ENCODE measurements at places on chromosomes 12 and 14.

GRCh38 chr12:58106195-58106594, 164.8 kb downstream of the ATP23 start:
- DNase-seq = no peak

DNA sequence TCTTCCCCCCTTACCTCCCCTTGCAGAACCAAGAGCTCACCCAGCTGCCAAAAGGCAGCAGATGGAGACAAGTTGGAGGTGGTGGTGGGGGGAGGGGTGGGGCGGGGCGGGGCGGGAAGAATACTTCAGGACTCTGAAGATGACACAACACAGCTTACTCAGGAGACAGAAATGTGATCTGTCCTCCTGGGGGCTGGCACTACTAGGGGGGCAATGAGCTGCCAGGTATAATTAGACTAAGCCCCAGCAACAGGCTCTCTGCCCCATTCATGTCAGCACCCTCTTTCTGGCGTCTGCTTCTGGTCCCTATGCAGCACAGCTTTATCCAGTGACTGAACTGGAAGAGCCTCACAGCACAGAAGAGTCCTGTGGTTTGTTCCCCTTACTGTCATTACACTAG, 407.0 kb downstream of the MED13L start:
- no peak for DNase-seq

GRCh38 chr12:130139567-130140421, 22.5 kb upstream of the FZD10 start:
- no peak for DNase-seq

DNA sequence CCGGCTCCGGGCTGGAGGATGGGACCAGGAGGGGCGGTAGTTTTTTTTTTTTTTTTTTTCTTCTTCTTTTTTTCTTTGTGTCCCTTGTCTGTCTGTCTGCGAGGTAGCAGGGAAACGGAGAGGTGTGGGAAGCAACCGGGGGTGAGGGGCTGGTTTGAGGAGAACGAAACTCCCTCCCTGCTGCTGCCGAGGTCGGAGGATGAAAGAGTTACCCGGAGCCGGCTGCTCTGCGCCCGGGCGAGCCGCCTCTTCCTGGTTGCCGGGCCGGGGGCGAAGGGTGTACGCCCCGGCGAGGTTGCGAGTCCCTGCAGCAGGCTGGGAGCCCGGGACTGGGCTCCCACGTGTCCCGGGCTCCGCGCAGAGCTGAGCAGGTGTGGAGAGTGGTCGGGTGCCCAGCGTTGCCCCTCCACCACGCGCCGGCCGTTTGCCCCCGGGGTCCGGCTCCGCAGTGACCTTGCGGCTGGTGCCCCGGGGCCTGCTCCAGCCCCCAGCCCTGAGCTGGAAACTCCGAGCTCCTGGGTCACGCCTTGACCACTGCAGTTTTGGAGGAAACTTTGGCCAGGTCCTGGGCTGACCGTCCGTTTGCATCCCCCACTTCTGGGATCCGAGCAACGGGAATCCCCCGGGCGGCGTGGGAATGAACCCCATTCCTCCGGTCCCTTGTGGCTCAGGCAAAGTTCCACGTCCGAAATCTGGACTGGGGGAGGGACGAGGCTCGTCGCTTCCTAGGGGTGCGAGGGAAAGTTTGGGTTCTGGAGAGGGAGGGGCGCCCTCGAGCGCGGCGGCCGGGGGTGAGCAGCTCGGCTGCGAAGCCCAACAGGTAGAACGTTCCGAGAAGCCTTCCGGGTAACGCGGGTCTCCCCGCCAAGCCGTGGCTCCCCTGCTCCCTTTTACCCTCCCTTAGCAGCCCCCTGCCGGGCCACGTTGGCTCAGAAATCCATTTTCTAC, 1.3 kb downstream of the CHST11 start:
- DNase-seq = peak; percentile 78

- DNase-seq = no peak
Measured at GRCh38 chr14:34223373-34224148, 238.5 kb downstream of the SPTSSA start.

DNA sequence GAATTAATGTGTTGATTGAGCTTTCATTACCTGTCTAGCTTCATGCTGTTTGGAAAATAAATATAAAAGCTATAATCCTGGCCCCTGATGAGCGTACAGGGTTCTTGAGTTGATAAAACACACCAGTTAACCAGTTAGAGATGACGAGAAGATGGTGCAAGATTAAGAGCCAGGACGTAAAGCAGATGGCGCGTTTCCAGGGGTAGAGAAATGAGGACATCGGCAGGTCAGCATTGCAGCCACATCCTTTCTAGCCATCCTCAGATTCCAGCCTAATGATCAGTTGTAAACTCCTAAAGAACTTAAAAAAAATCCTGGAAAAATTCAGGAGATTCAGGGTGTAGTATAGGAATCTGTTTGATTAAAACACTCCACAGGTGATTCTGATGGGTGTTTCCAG, 203.7 kb downstream of the CACNA1C start:
- DNase-seq = no peak

GRCh38 chr14:39451811-39452210, 19.6 kb upstream of the FBXO33 start:
- DNase-seq = no peak

- DNase-seq = no peak
Measured at GRCh38 chr12:122144885-122145284, 29.1 kb downstream of the IL31 start.

DNA sequence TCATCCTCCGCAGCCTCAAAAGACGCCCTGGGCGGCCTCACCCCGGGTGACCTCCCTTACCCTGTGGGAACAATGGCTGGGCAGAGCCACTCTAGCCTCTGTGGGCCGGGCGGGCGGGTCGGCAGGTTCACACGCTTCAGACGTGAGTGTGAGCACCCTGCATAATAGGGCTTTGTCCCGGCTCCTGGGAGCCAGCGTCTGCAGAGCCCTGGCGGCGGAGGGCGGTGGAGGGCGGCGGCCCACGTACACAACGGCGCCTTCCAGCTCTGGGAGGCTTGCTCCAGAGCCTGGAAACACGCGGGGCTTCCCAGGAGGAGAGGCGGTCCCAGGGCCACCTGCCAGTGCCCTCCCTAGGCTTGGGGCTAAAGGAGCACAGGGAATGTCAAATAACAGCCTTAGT, 205.6 kb downstream of the BCL11B start:
- DNase-seq = no peak

DNA sequence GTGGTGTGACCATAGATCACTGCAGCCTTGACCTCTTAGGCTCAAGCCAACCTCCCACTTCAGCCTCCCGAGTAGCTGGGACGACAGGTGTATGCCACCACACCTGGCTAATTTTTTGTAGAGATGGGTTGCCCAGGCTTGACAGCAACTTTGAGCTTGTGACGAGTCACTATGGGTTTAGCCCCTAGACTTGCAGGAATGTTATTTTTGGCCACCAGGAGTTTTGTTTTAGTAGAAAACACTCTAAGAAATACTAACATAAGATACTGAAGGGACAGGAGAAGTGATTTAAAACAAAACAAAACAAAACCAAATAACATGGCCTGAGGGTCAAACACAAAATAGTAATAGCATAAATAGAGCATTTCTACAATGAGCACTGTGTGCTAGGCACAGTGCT, 26.4 kb downstream of the SETD3 start:
- DNase-seq = no peak

- no peak for DNase-seq
Measured at GRCh38 chr14:96445844-96446710, 54.1 kb downstream of the AK7 start.

GRCh38 chr12:11785712-11786111, 136.2 kb downstream of the ETV6 start:
- no peak for DNase-seq

DNA sequence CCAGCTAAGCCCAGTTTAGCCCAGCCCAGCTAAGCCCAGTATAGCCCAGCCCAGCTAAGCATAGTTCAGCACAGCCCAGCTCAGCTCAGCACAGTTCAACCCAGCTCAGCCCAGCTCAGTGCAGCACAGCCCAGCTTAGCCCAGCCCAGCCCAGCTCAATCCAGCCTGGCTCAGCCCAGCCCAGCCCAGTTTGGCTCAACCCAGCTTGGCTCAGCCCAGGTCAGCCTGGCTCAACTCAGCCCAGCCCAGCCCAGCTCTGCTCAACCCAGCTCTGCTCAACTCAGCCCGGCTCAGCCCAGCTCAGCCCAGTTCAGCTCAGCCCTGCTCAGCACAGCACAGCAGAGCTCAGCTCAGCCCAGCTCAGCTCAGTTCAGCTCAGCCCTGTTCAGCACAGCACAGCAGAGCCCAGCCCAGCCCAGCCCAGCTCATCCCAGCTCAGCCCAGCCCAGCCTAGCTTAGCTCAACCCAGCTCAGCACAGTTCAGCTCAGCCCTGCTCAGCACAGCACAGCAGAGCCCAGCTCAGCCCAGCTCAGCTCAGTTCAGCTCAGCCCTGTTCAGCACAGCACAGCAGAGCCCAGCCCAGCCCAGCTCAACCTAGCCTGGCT, 330.9 kb downstream of the TMEM121 start:
- peak; percentile 54 for DNase-seq

DNA sequence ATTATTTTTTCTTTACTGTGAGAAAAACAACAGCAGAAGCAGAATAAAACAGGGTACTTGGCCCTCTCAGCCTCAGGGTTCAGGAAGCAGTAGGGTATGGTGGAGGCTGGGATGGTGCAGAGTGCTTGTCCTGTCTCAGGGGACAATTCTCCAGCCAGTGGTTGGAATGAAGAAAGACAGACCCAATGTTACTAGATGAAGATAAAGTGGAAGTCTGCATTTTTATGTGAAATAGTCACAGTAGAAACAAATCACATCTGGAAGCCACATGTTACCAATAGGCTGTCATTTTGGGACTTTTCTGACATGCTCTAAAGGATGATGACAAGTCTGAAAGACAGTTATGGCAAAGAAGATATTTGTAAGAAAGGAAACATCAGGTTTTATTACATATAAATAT, 32.3 kb downstream of the PROX2 start:
- DNase-seq = no peak

GRCh38 chr12:64685050-64685449, 74.2 kb downstream of the GNS start:
- DNase-seq = no peak
